ENCODE measurements at places on chromosomes 2 and 18.

GRCh38 chr2:163319006-163319405 lies 416.8 kb downstream of the FIGN start:
- DNase-seq: no peak

DNA sequence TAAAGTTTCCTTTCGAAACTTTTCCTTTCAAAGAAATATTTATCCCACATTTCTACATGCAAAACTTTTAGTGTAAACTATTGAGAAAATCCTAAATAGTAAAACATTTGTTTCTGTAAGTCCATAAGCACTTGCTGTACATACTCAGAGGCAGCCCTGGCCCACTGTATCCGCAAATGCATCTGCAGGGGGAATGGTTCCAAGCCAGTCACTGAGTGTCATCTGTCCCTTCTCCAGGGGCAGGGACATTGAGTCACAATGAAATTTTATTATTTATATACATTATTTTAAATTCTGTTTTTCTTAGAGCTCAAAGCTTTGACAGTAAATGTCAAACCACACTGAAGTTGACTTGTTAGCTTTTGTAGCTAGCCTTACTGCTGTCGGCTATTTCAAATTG lies 367.2 kb downstream of the MTX2 start:
- no peak for DNase-seq

GRCh38 chr2:97695744-97696143 lies 17.6 kb upstream of the ZAP70 start:
- no peak for DNase-seq

- DNase-seq: no peak
Observed at GRCh38 chr18:69872661-69873060, 75.0 kb downstream of the CD226 start.

DNA sequence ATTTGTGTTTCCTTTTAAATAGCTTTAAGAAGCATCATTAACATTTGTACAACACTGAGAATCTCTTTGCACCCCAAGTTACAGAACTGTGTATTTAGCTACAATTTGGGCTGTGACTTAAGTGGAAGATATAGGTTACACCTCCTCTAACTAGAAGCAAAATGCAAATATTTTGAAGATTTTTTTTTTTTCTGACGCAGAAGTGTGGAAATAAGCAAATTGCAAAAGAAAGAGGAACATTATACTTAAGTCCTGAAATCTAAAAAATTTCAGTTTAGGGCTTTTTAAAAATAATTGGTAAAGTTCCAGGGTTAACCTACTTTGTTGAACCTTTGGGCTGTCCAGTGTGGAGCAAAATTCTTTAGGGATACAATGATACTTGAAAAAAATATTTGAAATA lies 41.4 kb upstream of the RBMS1 start:
- no peak for DNase-seq

- DNase-seq: no peak
Observed at GRCh38 chr2:11281186-11281585, 63.2 kb downstream of the ROCK2 start.

GRCh38 chr2:18651842-18652774 lies 62.7 kb upstream of the NT5C1B start:
- DNase-seq: peak; percentile 82

GRCh38 chr2:218234521-218234920 lies 17.5 kb downstream of the ARPC2 start:
- DNase-seq: no peak

DNA sequence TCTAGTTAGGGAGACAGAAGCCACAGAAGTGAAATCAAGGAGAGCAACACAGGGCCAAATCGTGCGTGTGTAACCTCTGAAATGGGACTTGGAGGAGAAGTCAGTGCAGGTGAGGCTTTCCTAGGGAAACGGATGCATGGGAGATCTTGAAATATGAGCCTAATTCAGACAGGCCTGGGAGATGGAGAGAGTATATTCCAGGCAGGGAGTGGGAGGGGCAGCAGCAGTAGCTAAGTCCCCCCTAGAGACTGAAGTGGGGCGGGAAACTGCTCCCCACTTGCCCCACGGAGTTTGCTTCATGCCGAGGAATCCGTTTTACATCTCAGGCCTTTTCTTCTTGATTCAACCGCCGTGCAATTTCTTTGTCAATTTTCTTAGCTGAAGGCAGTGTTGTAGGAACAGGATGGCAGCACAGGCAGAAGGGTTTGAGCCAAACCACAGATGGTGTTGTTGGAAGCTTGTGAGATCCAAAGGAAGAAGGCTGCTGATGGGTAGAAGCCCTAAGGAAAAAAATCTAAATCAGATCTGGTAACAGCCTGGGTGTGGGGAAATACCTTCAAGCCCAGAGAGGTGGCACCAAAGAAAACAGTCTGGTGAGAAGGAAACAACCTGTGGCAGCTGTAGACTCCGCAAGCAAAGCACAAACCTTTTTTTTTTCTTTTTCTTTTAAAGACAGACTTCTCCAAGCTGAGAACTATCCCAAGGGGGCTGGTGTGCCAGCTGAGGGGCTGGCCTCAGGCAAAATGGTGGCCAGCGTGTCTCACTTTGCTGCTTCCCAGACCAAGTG lies 40.2 kb downstream of the EPAS1 start:
- DNase-seq: no peak

GRCh38 chr2:195984923-195985726 lies 83.5 kb downstream of the DNAH7 start:
- no peak for DNase-seq

- no peak for DNase-seq
Observed at GRCh38 chr2:10245021-10245420, 57.7 kb upstream of the HPCAL1 start.

GRCh38 chr2:142871396-142871795 lies 6.1 kb upstream of the KYNU start:
- DNase-seq: no peak

- no peak for DNase-seq
Observed at GRCh38 chr2:111054791-111055691, 65.7 kb upstream of the BCL2L11 start.

DNA sequence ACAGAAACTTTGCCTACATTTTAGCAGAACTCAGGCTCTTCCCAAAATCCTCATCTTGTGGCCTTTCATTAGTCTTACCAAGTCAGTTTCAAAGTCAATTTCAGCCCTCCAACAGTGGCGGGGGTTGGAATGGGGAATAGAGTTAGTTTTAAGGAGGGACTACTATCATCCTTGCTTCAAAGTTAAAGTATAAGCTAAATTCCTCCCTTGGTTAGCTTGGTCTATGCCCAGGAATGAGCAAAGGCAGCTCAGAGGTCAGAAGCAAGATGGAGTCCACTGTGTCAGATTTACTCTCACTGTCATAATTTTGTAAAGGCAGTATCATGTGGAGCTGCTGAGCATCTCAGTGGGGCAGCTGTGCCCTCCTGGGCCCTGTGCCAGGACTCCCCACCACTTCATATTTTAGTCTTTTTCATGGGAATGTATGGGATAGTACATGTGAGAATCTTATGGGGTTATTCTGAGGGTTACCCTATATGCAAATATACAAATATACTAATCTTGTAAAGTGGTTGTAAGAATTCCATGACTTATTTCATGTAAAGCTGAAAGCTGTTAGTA lies 145.2 kb upstream of the MMADHC start:
- DNase-seq: no peak

- no peak for DNase-seq
Observed at GRCh38 chr2:36407413-36407812, 51.8 kb downstream of the CRIM1 start.

DNA sequence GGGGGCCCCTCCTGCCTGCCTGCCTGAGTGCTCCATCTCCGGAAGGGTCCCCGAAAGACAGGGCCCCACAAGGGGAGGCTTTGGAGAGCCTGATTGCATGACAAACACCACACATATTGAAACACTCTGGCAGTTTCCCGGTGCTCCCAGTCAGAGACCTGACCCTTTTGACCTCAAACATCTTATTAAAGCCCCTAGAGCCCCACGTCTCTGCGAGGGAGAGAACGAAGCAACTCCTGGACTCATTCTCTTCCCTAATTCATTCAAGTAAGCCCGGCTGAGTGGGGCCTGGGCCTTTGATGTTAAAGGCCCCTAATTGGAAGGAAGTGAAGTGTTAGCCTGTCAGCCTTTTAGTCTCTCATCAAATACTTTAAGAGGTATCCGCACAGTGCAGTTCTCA lies 335.6 kb downstream of the CYRIA start:
- DNase-seq: no peak

DNA sequence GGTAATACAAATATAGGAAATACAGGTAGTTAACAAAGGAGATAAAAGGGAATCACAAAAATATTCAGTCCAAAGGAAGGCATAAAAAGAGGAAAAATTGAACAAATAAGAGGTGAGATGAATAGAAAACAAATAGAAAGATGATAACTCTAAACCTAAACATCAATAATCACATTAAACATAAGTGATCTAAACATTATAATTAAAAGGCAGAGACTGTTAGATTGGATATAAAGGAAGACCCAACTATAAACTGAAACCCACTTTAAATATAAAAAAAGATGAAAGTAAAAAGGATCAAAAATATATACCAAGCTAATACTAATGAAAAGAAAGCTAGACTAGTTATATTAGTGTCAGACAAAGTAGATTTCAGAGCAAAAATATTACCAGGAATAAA lies 152.3 kb downstream of the ZBTB7C start:
- DNase-seq: no peak

DNA sequence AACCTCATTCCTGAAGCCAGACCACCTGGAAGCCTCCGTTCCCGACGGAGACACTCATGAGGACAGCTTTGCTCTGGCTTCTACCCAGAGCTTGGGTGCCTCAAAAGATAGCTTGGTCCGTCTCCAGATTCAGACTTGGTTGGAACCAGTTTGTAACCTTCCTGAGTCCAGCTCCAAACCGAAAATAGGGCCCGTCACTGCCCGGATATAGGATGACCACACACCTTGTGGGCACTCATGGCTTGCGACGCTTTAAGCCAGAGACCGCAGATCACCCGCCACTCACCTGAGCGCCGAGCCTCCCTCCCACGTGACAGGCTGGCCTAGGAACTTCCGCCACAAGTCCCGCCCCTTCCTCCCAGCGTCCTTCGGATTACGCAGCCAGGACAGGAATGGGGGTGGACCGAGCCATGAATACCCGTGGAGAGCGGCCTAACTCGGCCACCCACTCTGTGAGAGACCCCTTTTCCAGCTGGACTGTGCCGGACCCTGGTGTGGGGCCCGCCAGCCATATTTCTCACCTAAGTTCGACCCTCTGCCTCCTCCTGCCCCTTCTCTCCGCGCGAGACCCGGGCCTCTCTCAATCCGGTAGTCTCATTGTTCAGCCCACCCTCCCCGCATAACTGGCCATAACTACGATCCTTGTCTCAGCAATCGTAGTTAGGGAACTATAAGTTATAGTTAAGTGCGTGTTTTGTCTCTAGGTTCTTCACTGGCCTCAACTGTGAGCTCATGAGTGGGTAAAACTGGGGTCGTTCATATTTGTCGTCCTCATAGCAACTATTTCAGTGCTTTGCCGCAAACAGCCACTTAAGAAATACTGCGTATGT lies at the start of gene MPV17:
MPV17 (minus strand) TSS at position 332 of the 830 bp plus-strand sequence. CDS start 580 bp downstream, outside the sequence.
- DNase-seq: peak; percentile 73

- DNase-seq: no peak
Observed at GRCh38 chr2:187233811-187234210, 214.2 kb downstream of the CALCRL start.

DNA sequence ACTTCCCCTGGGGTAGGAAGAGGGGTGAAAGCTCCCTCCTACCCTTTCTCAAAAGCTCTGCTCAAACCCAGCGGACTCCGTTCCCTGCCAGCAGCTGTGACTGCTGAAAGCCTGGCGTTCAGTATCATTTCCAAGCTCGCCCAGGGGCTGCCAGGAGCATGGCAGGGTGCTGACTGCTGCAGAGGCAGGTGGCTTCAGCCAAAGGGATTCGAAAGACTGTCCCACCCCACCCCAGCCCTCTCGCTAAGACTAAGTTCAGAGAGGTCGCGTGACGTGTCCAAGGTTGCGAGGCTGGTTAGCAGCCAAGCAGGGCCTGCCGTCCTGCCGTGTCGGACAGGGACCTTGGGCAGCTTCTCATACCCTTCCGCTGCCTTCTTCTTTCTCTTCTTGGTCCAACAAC lies 72.3 kb upstream of the RAB12 start:
- no peak for DNase-seq

DNA sequence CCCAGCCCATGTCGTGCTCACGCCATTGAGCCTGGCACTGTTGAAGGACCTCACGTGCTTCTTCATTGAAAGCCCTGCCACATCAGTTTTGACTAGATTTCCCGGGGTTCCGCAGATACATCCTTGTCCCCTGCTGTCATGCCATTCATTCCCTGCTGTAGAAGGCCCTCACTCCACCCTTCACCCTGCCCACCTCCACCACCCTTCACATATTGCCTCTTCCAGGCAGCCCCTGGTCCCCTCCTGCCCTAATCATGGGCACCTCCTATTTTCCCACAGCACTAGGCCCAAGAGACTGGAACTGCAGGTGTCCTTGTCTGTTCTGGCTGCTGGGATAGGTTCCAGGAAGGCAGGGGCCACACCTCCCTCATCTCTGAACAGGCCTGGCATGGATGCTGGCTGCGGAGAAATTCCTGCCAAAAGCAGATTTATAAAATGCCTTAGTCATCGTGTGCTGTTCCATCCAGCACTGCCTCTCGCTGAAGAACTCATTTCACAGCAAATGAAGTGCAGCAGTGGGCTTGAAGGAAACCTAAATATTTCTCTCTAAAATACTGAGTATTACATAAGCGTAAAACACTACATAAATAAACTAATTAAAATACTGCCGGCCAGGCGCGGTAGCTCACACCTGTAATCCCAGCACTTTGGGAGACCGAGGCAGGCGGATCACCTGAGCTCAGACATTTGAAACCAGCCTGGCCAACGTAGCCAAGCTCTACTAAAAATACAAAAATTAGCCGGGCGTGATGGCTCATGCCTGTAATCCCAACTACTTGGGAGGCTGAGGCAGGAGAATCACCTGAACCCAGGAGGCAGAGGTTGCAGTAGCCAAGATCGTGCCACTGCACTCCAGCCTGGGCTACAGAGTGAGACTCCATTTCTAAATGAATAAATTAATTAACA lies 38.4 kb downstream of the EIF4E2 start:
- no peak for DNase-seq

DNA sequence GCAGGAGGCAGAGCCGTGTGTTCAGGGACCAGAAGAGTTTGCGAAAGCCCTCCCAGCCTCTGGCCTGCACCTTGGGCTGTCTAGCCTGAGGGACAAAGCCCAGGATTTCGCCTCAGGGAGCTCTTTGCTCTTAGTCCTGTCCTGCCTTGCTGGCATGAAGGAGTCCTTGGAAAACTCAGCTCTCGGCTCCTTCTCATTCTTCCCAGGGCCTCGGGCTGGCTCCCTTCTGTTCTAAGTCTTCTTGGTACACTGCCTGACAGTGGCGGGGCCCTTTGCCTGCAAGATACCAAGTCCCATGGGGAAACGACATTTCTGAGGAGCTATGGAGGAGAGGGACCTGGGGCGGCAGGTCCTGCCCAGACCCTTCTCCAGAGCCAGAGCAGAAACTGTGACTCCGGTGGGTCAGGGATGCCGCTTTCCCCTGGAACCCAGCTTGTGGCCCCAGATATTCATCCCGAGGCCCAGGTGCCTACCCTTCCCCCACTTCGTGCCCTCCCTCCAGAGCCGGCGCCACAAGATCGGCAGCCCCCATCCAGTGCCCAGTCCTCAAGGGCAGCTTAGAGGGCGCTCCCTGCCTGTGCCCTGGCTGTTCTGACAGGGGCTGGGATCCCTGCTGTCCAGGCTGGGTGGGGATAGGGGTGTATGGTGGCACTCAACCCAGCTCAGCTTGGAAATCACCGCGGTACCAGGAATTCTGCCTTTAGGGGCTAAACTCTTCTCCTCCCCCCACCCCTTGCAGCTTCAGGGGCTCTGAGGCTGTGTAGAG lies 5.5 kb upstream of the CYP26B1 start:
- DNase-seq: no peak

All from AG04449 (cell line).